Mesothelial cell of epicardium (in vitro differentiated cells): ENCODE measurements at places on chromosomes 12 and 14. TPM values are rescaled to one million over a fixed set of nuclear protein-coding genes. Genes with fewer than 3 reads are reported as not detected.

Gene PLEKHG3
- 141 to 142 TPM (median 142 TPM) in 3 replicates for total RNA-seq

Gene RPGRIP1
- 0.29 to 0.35 TPM (median 0.29 TPM) in 3 replicates for total RNA-seq

Gene NDRG2
- 104 to 105 TPM (median 104 TPM) in 3 replicates for total RNA-seq

Gene C12orf50
- total RNA-seq, result 0.07 to 0.22 TPM (median 0.13 TPM) in 3 replicates

Gene TMBIM4
- 31.0 to 31.9 TPM (median 31.4 TPM) in 3 replicates for total RNA-seq

Gene CAPS2
- total RNA-seq, result 19.7 to 21.5 TPM (median 21.3 TPM) in 3 replicates

DNA sequence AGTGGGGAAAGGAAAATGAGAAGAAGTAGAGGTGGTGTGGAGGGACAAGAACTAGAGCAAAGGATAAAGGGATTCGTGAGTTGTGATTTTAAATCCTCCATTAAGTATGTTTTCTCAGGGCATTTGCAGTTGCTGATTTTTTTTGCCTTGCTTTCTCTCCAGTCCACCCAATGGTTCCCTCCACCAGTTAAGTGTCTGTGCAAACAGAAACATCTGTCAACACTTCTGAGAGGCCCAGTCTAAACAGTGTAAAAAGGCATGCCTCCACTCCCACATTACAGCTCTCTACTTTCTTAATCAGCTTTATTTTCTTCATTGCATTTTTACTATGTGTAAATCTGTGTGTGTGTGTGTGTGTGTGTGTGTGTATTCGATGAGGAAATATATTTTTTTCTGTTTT, 141.2 kb downstream of the PPFIA2 start:
- H3K36me3 ChIP-seq, result no peaks in the 10 kb centered on the region
- no peak overlapping the region for H3K27ac ChIP-seq
- no peak for DNase-seq
- H3K4me3 ChIP-seq, result no peak overlapping the region

DNA sequence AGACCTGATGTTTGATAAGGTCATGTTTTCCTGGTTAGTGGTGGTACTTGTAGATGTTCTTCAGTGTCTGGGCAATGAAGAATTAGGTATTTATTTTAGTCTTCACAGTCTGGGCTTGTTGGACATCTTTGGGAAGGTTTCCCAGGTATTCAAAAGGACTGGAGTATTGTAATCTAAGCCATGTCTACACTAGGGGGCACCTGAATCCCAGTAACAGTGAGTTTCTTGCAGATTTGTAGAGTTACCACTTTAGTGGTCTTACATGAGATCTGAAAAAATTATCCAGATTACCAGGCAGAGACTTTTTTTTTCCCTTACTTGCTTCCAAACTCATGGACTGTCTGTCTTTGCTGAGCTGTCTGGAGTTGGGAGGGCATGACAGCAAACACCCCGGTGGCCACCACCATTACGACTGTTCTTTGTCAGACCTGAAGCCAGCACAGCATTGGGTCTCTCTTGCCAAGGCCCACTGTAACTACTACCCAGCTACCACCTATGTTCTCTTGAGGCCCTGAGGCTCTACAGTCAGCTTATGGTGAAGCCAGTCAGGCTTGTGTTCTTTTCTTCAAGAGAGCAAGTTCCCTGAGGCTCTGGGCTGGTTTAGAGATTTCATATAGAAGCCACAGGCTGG, 820.7 kb upstream of the FBXO33 start:
- H3K27ac ChIP-seq, result no peak overlapping the region
- DNase-seq, result no peak
- H3K4me1 ChIP-seq, result peaks cover 29% of the 10 kb centered on the region
- H3K27me3 ChIP-seq, result no peaks in the 10 kb centered on the region

GRCh38 chr14:103194256-103195045, 71.2 kb downstream of the TNFAIP2 start:
- no peak overlapping the region for H3K27ac ChIP-seq
- peaks cover 13% of the 10 kb centered on the region for H3K4me1 ChIP-seq
- no peak overlapping the region for H3K4me3 ChIP-seq
- peaks cover 4% of the 10 kb centered on the region for H3K27me3 ChIP-seq
- no peaks in the 10 kb centered on the region for H3K36me3 ChIP-seq

DNA sequence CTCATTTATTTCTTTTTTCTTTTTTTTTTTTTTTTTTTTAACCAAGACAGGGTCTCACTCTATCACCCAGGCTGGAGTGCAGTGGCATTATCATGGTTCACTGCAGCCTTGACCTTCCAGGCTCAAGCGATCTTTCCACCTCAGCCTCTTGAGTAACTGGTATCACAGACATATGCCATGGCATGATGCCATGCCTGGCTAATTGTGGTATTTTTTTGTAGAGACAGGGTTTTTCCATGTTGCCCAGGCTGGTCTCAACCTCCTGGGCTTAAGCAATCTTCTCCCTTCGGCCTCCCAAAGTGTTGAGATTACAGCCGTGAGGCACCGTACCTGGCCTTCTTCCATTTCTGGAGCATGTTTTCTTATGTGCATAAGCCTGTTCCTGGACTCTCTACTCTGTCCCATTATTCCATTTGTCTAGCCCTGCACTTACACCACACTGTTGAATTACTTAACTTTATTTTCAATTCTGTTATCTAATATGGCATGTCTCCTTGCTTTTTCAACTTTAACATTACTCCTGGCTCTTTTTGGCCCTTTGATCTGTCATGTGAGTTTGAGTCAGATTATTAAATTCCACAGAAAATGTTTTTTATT, 47.9 kb upstream of the PTGDR start:
- H3K27ac ChIP-seq, result no peak overlapping the region
- H3K36me3 ChIP-seq, result no peaks in the 10 kb centered on the region
- H3K4me1 ChIP-seq, result no peaks in the 10 kb centered on the region
- no peak for DNase-seq

GRCh38 chr12:49296836-49297694, 2.1 kb downstream of the PRPH start:
- peaks cover 8% of the 10 kb centered on the region for H3K4me1 ChIP-seq
- no peaks in the 10 kb centered on the region for H3K36me3 ChIP-seq
- DNase-seq, result no peak
- H3K27me3 ChIP-seq, result peaks cover 85% of the 10 kb centered on the region

- peaks cover 10% of the 10 kb centered on the region for H3K4me1 ChIP-seq
- H3K27ac ChIP-seq, result no peak overlapping the region
- DNase-seq, result no peak
- peaks cover 2% of the 10 kb centered on the region for H3K36me3 ChIP-seq
- peaks cover 96% of the 10 kb centered on the region for H3K27me3 ChIP-seq
These were observed 15.1 kb upstream of the GPATCH2L start for GRCh38 chr14:76136476-76137110.

GRCh38 chr12:9115731-9116559, at the start of gene A2M:
TSS of gene A2M (minus strand) at chr12:9115919. CDS start at chr12:9115849, 70 bp downstream.
- H3K27ac ChIP-seq, result no peak within 1 kb of the TSS
- H3K36me3 ChIP-seq, result no peaks in the 10 kb centered on the region
- no peak for DNase-seq
- peaks cover 11% of the 10 kb centered on the region for H3K27me3 ChIP-seq
- peaks cover 20% of the 10 kb centered on the region for H3K4me1 ChIP-seq

- peak overlapping the region; percentile 100 for H3K4me3 ChIP-seq
- no peak for DNase-seq
- peak overlapping the region; percentile 100 for H3K27ac ChIP-seq
- H3K36me3 ChIP-seq, result peaks cover 4% of the 10 kb centered on the region
- peaks cover 32% of the 10 kb centered on the region for H3K4me1 ChIP-seq
These were observed 784 bp downstream of the PSMA6 start for GRCh38 chr14:35292770-35293561.

DNA sequence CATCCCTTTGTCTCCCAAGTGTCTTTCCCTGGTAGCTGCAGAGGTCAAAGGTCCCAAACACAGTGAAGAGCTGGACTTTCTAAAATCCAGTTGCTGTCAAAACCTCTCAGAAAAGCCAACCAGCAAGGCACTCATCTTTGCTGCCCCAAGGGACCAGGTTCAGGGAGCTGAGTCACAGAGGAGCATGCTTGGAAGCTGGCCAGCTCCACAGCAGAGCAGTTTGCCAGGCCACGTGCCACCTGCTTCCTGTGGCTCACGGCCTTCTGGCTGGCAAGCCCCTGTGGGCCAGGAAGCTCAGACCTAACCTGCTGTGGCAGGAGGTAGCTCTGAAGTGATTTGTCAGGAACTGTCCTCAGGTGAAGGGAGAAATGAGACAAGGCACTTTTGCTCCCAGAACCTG, 3.6 kb downstream of the ISCU start:
- no peak for DNase-seq
- peaks cover 15% of the 10 kb centered on the region for H3K4me1 ChIP-seq
- H3K36me3 ChIP-seq, result peaks cover 18% of the 10 kb centered on the region
- H3K27me3 ChIP-seq, result no peaks in the 10 kb centered on the region

DNA sequence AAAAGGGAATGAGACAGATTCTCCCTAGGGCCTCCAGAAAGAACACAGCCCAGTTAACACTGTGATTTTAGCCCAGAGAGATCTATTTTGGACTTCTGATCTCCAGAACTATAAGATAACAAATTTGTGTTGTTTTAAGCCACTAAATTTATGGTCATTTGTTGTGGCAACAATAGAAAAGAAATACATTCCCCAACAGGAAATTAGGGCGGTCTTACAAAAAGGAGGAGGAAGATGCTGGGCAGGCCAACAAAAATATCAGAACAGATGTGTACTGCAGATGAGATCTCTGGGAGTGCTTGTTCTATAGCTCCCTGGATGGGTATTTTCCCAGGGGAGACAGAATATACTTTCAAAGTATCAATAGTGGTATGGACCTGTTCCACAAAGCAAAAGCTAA, 32.0 kb upstream of the SOCS2 start:
- H3K36me3 ChIP-seq, result peaks cover 9% of the 10 kb centered on the region
- H3K4me3 ChIP-seq, result no peak overlapping the region
- H3K27me3 ChIP-seq, result no peaks in the 10 kb centered on the region
- no peak overlapping the region for H3K27ac ChIP-seq
- no peak for DNase-seq

- peaks cover 7% of the 10 kb centered on the region for H3K27me3 ChIP-seq
- no peak for DNase-seq
- no peaks in the 10 kb centered on the region for H3K4me1 ChIP-seq
These were observed 71.7 kb upstream of the CCDC196 start for GRCh38 chr14:66414511-66414910.

DNA sequence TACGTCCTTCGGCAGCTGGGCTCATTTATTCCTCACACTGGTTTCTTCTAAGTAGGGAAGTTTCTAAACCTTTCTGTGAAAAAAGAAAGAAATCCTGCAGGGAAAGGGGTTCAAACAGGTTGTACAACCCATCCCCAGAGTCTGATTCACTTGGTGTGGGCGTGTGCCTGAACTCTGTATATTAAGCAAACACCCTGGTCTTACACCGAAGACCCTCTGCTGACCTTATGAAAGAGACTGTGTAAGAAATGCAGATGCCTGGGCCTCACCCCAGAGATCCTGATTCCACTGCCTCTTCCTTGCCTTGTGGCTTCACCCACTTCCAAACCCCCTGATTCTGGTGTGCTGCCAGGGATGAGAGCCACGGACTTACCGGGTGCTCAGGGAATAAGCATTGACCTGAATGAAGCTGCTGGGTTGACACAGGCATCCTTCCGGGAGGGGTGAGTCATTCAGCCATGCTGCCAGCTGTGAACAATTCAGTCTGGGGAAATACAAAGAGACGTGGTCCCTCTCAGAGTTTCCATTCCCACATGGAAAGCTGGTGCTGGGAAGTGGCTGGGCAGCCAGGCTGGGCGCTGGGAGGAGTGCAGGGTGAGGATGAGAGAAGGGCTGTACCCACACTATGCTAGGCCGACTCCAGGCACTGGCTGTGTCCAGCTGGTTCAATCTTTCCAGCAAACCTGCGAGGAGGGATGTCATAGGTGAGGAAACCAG, 26.5 kb upstream of the ACTN1 start:
- H3K4me3 ChIP-seq, result no peak overlapping the region
- H3K36me3 ChIP-seq, result no peaks in the 10 kb centered on the region
- peaks cover 26% of the 10 kb centered on the region for H3K4me1 ChIP-seq
- H3K27ac ChIP-seq, result peak overlapping the region; percentile 91
- H3K27me3 ChIP-seq, result no peaks in the 10 kb centered on the region

DNA sequence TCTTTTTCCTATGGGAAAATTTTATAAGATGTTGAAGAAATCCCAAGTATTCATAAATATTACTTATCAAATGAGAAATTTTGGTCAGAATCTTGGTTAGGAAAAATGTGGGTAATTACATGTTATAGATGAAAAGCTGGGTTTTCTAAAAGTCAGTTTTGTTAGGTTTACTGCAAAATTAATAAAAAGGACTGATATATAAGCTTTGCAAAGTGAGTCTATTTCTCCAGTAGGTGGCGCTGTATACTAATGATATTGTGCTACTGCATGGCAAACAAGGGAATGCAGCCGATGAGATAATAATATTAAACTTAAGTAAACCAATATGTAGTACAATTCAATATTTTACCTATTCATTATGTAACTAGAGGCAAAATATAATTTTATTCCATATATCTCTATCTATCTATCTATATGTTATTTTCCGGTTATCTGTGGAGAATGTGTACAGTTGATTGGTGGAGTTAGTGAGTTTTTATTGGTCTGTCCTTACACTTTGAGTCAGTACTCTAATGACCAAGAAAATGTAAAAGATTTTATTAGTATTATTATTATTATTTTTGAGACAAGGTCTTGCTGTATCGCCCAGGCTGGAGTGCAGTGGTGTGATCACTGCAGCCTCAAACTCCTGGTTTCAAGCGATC, 32.9 kb downstream of the MIPOL1 start:
- H3K4me1 ChIP-seq, result no peaks in the 10 kb centered on the region
- H3K36me3 ChIP-seq, result peaks cover 7% of the 10 kb centered on the region
- H3K27me3 ChIP-seq, result no peaks in the 10 kb centered on the region
- H3K27ac ChIP-seq, result no peak overlapping the region
- H3K4me3 ChIP-seq, result no peak overlapping the region
- DNase-seq, result no peak

DNA sequence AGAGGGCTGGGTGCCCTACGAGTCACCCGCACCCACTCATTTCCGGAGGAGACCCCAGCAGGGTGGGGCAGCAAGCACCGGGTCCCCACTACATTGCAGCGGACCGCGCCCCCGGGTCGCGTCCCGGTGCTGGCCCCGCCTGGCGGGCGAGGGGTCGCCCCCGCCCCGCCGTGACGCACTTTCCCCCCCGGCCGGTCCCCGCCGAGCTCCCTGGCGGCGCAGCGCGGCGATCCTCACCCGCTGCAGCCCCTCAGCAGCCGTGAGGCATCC, 106.1 kb downstream of the PRICKLE1 start:
- no peak for DNase-seq
- H3K4me3 ChIP-seq, result peak overlapping the region; percentile 92
- no peaks in the 10 kb centered on the region for H3K27me3 ChIP-seq
- H3K4me1 ChIP-seq, result peaks cover 72% of the 10 kb centered on the region
- no peaks in the 10 kb centered on the region for H3K36me3 ChIP-seq
- H3K27ac ChIP-seq, result peak overlapping the region; percentile 89

DNA sequence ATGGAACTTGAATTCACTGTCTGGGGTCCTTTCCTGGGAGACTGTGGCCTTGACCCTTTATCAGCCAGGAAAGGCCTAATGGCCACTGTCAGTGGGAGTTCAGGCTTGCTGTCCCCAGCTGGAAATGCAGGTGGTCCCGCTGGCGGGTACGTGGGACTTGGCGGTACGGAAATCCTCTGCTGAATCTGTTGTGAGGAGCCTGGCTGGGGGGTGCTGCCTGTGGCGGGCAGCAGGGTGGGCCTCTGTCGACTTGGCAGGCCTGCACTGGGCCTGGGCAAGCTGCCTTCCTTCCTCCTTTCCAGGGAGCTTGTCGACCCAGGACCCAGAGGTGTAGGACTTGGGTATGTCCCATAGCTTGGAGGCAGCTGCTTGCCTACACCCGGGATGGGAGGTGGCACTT, 26.3 kb downstream of the ZFYVE21 start:
- H3K27me3 ChIP-seq, result no peaks in the 10 kb centered on the region
- DNase-seq, result no peak
- peaks cover under 1% of the 10 kb centered on the region for H3K4me1 ChIP-seq
- no peak overlapping the region for H3K4me3 ChIP-seq

GRCh38 chr14:50123062-50123461, 6.7 kb upstream of the VCPKMT start:
- H3K27ac ChIP-seq, result peak overlapping the region; percentile 51
- H3K27me3 ChIP-seq, result no peaks in the 10 kb centered on the region
- peaks cover 15% of the 10 kb centered on the region for H3K4me1 ChIP-seq
- peaks cover 38% of the 10 kb centered on the region for H3K36me3 ChIP-seq
- DNase-seq, result no peak
- no peak overlapping the region for H3K4me3 ChIP-seq
